ACHN (cell line): ENCODE measurements at places on chromosomes 1 and 21.
A peak's percentile ranks its signal among the peaks of the same experiment; 100 is the strongest.

GRCh38 chr1:18855573-18855972 lies 3.9 kb downstream of the TAS1R2 start:
- no peak for DNase-seq

DNA sequence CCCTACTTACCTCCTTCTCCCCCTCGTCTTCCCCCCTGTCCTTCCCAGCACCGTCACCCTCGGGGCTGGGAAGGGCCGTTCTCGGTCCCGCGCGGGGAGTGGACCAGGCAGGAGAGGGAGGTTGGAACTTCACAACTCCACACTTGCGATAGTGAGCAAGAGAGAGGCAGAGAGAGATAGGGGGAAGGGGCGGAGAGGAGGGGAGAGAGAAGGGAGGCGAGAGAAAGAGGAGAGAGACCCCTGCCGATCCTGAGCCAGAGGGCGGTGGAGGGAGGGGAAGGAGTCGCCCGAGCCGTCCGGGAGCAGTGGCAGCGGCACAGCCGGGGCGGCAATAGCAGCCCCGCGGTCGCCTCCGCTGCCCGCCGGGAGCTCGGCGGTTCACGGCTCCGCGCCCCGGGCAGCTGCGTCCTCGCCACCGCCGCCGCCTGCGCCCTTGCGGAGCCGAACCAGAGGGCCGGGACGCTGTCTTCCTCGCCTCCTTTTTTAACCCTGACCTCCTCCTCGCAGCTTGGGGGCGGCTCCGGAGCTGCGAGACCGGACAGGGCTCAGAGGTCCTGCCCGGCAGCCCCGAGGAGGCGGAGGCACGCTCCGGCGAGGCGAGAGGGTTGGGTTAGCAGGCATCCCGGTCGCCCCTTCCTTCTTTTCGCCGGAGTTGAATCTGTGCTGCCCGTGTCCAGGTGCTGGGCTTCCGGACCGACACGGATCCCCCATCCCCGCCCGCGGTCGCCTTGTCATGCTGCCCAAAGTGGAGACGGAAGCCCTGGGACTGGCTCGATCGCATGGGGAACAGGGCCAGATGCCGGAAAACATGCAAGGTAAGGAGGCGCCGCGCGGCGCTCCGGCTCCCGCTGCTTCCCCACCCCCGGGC lies 11.7 kb downstream of the NR5A2 start:
- DNase-seq, result peak; percentile 25

GRCh38 chr1:228013935-228014930 lies 7.4 kb downstream of the WNT3A start:
- DNase-seq, result no peak

- DNase-seq, result no peak
Measured at GRCh38 chr1:109719337-109719837, 7.3 kb downstream of the GSTM5 start.

DNA sequence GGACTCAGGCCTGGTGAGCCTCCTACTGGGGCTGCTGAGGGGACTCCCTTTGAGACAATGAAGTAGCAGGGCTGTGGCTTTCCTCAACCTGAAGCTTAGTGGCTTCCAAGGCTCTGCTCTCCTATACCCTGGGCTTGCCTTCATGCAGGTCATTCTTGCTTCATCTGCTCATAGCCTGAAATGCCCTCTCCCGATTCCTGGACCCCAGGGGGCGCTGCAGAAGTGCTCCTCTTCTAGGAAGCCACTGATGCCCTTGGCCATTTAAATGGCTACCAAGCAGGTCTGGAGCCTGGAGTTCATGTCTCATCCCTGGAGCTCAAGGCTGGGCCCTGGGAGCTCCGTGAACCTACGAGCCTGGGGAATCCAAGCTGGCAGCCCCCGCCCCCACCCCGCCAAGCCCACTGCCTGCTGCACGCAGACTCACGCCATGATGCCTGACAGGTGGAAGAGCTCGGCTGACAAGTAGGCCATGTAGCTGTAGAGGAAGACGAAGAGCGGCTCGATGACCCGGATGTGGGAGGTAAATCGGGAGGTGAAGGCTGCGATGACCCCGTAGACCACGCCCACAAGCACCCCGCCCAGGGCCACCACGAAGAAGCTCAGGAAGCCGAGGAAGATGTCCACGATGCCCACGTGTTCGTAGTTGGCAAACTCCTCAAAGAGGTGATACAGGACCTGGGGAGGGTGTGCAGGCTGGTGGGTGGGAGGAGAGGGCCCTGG lies 45.7 kb downstream of the SLC9A1 start:
- DNase-seq, result peak; percentile 10
